Thoracic aorta (tissue), 2 donors: ENCODE measurements at places on chromosomes 12 and 14.

DNA sequence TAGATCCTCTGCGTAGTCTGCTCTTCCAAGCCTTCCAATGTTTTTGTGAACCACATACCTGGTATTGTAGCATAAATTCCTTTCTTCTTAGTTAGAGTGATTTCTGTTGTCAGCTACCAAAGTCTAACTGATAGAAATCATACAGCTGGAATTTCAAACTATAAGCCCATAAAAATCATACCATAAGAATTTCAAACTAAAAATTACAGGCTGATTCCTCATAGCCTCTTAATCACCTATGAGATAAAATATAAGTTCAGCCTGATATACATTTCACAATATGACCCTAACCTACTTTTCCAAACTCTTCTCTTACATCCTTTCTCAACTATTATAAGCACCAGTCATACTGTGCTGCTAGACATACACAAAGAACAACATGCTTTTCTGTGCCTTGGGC, 64.8 kb downstream of the PTHLH start:
- no peak for DNase-seq
- H3K4me1 ChIP-seq, result no peaks in the 10 kb centered on the region
- no peak overlapping the region for H3K4me3 ChIP-seq
- H3K27me3 ChIP-seq, result no peaks in the 10 kb centered on the region

DNA sequence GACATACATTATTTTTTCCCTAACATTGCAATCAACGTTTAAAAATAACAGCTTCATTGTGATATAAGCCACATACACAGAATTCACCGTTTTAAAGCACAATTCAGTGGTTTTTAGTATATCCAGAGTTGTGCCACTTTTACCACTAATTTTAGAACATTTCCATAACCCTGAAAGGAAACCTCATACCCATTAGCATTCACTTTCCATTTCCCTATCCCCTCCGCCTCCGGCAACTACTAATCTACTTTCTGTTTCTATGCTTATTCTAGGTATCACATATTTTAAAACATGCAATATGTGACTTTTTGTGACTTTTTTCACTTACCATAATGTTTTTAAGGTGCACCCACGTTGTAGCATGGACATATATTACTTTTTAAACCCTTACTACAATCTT, 55.6 kb upstream of the ISM2 start:
- DNase-seq, result no peak
- H3K27ac ChIP-seq, result no peak overlapping the region
- peaks cover 21% of the 10 kb centered on the region for H3K36me3 ChIP-seq
- H3K27me3 ChIP-seq, result no peaks in the 10 kb centered on the region
- no peak overlapping the region for H3K4me3 ChIP-seq

GRCh38 chr12:104340177-104340576, 36.6 kb downstream of the EID3 start:
- no peak overlapping the region for H3K4me3 ChIP-seq
- H3K27ac ChIP-seq, result peak overlapping the region; percentile 72
- H3K36me3 ChIP-seq, result peaks cover 45% of the 10 kb centered on the region
- peak; percentile 36 for DNase-seq

DNA sequence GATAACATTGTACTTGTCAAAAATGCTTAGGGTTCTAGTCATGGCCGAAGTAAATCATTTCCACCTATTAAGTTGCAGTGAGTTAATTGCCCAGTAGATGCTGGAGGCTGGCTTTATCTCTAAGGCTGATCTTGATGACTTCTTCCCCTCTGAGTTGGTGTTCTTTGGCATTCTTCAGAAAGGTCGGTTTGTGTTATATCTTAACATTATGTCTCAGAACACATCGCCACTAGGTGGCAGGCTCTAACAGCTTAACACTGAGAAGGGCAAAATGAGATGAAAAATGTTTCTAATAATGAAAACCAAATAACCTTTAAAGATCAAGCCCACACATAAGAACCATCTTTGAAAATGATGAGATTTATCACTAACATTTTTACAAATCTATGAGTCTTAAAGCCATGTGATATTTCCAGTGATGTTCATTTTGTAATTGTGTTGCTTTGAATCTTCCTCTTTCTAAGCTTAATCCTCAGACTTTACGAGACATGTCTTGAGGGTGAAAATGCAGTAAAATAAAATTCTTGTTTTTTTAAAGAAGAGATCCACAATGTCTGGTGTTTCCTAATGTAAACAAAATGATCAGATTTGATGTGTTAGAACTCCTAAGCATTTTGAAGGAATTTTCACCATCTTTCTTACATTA, 28.6 kb downstream of the SUDS3 start:
- H3K27ac ChIP-seq, result no peak overlapping the region
- no peaks in the 10 kb centered on the region for H3K4me1 ChIP-seq
- DNase-seq, result peak; percentile 36
- H3K27me3 ChIP-seq, result no peaks in the 10 kb centered on the region

GRCh38 chr14:33432407-33433023, 493.8 kb downstream of the NPAS3 start:
- H3K4me1 ChIP-seq, result no peaks in the 10 kb centered on the region
- no peak overlapping the region for H3K27ac ChIP-seq
- no peak for DNase-seq
- no peak overlapping the region for H3K4me3 ChIP-seq
- H3K27me3 ChIP-seq, result no peaks in the 10 kb centered on the region
- no peaks in the 10 kb centered on the region for H3K36me3 ChIP-seq

DNA sequence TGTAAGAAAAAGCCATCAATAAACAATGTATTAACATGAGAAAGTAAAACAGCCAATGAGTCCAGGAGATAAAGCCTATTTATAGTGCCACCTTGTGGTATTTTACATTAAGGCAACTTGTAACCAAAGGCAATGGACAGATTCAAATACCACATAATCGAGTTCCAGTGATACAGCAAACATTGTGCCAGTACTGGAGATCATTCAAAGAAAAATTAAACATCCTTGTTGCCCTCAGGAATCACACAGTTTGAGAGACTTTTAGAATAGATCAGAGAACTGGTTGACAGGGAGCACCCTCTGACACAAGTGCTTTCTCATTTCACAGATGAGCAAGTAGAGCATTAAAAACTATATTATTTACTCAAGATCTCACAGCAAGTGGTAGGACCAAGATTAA, 98.1 kb downstream of the DDHD1 start:
- peaks cover 4% of the 10 kb centered on the region for H3K4me1 ChIP-seq
- no peak overlapping the region for H3K4me3 ChIP-seq
- DNase-seq, result no peak
- no peaks in the 10 kb centered on the region for H3K36me3 ChIP-seq

- H3K4me3 ChIP-seq, result peak overlapping the region; percentile 58
- no peaks in the 10 kb centered on the region for H3K36me3 ChIP-seq
- no peaks in the 10 kb centered on the region for H3K27me3 ChIP-seq
Observed at GRCh38 chr14:75361751-75362433, 65.9 kb upstream of the JDP2 start.

DNA sequence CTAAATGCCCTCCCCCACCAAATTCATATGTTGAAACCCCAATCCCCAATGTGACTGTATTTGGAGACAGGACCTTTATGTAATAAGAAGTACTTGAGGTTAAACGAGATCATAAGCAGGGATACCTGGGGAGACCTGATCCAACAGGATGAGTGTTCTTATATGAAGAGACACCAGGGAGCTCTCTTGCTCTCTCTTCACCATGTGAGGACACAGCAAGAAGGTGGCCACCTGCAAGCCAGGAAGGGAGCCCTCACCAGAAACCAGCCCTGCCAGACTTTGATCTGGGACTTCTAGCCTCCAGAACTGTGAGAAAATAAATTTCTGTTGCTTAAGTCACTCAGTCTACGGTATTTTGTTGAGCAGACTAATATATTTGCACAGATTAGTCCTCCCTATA, 113.6 kb downstream of the NUAK1 start:
- H3K36me3 ChIP-seq, result no peaks in the 10 kb centered on the region
- peaks cover 23% of the 10 kb centered on the region for H3K4me1 ChIP-seq
- no peak for DNase-seq
- no peaks in the 10 kb centered on the region for H3K27me3 ChIP-seq
- no peak overlapping the region for H3K27ac ChIP-seq
- no peak overlapping the region for H3K4me3 ChIP-seq

DNA sequence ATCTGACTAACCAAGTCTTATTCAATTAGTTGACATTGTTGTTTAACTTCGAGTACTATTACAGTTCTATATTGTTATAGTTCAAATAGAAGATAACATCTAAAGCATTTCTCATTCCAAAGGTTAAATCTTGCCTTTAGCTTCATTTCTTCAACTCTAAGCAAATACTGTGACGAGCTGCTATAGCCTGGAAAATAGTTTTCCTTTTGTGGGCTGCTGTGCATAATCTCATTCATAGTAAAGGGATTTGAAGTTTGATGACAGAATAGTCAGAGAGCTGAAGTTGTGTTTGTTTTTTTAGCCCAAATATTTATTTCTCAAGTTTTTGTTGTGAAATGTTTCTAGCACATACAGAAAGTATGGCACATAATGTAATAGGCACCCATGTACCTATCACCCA, 13.4 kb downstream of the PSEN1 start:
- no peak for DNase-seq
- no peaks in the 10 kb centered on the region for H3K4me1 ChIP-seq
- peaks cover 23% of the 10 kb centered on the region for H3K36me3 ChIP-seq
- H3K4me3 ChIP-seq, result no peak overlapping the region

- no peaks in the 10 kb centered on the region for H3K4me1 ChIP-seq
- DNase-seq, result no peak
Observed at GRCh38 chr14:76639606-76640229, 121.5 kb upstream of the VASH1 start.

DNA sequence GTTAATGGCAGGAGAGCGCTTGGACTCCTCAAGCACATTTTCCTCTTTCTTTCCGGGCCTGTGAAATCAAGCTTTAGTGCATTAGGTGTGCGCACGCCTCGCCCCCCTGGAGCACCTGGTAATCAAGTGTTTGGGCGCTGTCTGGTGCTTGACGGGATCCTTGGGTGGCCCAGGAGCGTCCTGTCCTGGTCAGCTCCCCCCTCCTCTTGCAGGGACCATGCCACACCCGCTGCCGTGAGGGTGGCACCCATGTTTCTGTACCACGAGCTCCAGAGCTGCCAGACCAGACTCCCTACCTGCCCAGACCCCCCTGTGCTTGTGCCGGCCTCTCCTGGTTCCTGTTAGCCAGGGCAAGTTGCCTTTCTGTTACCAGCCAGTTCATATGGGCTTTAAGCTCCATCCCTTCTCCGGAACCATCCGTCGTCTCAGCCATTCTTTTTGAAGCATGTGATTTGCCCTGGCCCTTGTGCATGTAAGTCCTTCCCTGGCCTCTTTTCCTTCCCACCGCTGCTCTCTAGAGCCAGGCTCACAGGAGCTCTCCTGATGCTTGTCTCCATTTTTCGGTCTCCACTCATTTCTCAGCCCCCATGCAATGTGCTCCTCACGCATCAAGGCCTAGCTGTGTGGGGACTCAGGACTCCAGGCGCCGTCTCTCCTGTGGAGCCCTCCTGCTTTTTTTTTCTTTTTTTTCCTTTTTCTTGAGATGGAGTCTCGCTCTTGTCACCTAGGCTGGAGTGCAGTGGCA, 66.1 kb downstream of the EP400 start:
- no peak overlapping the region for H3K27ac ChIP-seq
- no peak for DNase-seq
- no peaks in the 10 kb centered on the region for H3K27me3 ChIP-seq
- no peaks in the 10 kb centered on the region for H3K4me1 ChIP-seq
- H3K4me3 ChIP-seq, result no peak overlapping the region
- peaks cover 86% of the 10 kb centered on the region for H3K36me3 ChIP-seq

DNA sequence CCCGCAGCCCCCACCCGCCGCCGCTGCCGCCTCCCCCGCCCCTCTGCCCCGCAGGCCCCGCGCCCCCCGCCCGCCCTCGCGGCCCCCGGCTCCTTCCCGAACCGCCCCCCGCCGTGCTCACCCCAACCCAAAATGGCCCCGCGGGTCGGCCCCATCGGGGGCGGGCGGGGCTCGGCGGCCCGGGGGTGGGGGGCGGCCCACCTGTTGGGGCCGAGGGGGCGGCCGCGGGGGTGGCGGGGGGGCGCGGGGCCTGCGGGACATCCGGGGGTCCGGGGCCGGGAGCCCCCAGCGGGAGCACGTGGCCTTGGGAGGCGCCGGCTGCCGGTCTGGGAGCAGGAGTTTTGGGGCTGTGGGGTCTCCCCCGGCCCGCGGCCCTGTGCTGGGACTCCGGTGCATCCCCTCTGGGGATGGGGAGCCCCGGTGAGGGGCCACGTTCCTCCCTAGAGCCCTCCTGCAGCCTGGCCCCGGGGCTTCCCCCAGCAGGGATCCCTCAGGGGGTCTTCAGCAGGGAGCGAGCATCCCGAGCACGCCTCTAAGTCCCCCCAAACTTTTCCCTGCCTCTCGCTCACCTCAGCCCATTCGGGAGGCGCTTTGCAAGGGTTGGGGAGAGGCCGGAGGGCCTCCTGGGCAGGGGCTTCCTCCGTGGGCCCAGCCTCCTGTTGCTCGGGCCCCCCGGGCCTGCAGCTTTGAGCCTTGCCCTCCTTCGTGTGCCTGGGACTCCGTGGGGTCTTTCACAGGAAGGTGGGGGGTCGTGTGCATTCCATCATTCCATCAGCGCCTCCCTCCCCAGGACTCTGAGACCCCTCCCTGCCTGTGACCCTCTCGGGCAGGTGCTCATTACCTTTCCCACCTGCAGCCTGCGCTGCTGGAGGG, 710 bp downstream of the MTA1 start:
- H3K4me1 ChIP-seq, result peaks cover 45% of the 10 kb centered on the region
- no peaks in the 10 kb centered on the region for H3K36me3 ChIP-seq
- H3K27ac ChIP-seq, result peak overlapping the region; percentile 43
- peak overlapping the region; percentile 77 for H3K4me3 ChIP-seq

- no peaks in the 10 kb centered on the region for H3K36me3 ChIP-seq
- no peak overlapping the region for H3K27ac ChIP-seq
- DNase-seq, result no peak
- no peaks in the 10 kb centered on the region for H3K27me3 ChIP-seq
Observed at GRCh38 chr12:113120670-113121370, 14.7 kb downstream of the RASAL1 start.

GRCh38 chr12:101653503-101653902, 43.9 kb upstream of the CHPT1 start:
- H3K27me3 ChIP-seq, result no peaks in the 10 kb centered on the region
- DNase-seq, result no peak
- H3K27ac ChIP-seq, result no peak overlapping the region
- no peaks in the 10 kb centered on the region for H3K36me3 ChIP-seq
- H3K4me3 ChIP-seq, result no peak overlapping the region

GRCh38 chr12:66392266-66392915, 90.1 kb downstream of the HELB start:
- H3K4me1 ChIP-seq, result no peaks in the 10 kb centered on the region
- H3K27ac ChIP-seq, result no peak overlapping the region
- DNase-seq, result no peak
- H3K36me3 ChIP-seq, result no peaks in the 10 kb centered on the region
- no peaks in the 10 kb centered on the region for H3K27me3 ChIP-seq

- H3K27me3 ChIP-seq, result no peaks in the 10 kb centered on the region
- H3K4me1 ChIP-seq, result no peaks in the 10 kb centered on the region
- no peak overlapping the region for H3K27ac ChIP-seq
- no peak overlapping the region for H3K4me3 ChIP-seq
Observed at GRCh38 chr12:106883426-106883825, 72.3 kb upstream of the TMEM263 start.
